ENCODE measurements at places on chromosomes 3 and 15.

DNA sequence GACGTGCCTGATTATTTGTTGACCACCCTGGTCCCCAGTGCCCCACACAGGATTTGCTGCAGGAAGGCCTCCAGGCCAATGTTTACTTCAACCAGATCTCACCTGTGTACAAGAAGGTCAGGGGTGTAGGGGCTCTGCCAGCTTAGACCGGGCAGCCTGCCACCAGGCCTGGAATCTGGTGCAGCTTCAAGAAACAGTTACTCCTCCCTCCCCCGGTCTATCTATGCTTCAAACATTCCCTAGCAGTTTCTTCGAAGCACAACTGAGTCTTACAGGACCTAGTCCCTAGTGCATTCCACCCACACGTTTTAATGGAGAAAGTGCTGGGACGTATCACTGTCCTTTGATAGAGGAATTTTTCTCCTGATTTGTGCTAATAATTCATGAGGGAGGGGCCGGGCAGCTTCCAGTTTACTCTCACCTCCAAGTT, 8.0 kb downstream of the SH3BP5 start:
- DNase-seq: no peak

DNA sequence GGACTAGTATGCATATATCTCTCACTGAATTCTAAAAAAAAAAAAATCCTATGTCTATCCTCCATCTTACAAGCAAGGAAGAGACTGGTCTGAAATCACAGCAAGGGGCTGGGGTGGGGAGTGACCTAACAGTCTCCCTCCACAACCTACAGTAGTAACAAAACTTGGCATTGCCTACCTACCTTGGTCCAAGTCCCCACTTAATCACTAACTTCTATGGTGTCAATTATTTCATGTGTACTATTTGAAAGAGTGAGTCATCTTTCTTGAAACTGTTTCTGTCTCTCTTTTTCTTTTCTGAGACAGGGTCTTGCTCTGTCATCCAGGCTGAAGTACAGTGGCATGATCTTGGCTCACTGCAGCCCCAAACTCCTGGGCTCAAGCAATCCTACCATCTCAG, 36.8 kb downstream of the CHAC1 start:
- DNase-seq: no peak

DNA sequence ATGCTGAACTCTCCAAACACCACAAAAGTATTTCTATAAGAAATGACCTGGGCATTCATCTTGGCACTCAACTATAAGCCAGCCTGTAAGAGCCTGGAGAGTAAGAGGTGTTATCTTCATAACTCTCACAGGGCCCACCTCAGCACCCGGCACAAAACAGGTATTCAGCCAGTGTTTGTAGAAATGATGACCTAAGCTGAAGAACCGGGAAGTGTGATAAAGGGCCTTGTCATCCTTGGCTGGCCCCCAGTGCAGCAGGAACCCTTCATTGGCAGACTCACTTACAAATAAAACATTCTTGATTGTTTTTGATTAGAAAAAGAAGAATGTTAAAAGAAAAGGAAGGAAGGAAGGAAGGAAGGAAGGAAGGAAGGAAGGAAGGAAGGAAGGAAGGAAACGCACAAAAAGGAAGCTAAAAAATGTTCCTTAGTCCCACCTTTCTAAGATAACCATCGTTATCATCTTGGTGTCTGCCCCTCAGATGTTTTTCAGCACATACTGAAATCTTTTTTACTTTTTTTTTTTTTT, 52.1 kb downstream of the DAPK2 start:
- no peak for DNase-seq

GRCh38 chr15:85003593-85004312, 22.1 kb downstream of the PDE8A start:
- DNase-seq: no peak

GRCh38 chr3:69241769-69242168, 119.4 kb upstream of the LMOD3 start:
- DNase-seq: no peak

- DNase-seq: no peak
Measured at GRCh38 chr15:74958908-74959585, 2.5 kb upstream of the RPP25 start.

- no peak for DNase-seq
Measured at GRCh38 chr3:171671709-171672108, 138.6 kb downstream of the PLD1 start.

DNA sequence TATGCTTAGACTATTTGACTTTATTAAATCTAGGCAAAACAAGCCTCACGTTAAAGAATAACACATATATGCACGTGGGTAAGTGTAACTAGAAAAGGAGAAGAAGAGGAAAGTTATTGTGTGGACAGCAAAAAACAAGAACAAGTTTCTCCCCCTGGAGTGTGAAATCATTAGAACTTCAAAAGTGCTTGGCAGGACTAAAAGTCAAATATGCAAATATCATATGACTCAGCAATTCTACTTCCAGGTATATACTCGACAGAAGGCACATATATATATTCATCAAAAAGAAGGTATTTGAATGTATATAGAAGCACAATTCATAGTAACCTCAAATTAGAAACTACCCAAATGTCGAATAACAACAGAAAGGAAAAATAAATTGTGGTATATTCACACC, 68.9 kb upstream of the STXBP5L start:
- DNase-seq: no peak

DNA sequence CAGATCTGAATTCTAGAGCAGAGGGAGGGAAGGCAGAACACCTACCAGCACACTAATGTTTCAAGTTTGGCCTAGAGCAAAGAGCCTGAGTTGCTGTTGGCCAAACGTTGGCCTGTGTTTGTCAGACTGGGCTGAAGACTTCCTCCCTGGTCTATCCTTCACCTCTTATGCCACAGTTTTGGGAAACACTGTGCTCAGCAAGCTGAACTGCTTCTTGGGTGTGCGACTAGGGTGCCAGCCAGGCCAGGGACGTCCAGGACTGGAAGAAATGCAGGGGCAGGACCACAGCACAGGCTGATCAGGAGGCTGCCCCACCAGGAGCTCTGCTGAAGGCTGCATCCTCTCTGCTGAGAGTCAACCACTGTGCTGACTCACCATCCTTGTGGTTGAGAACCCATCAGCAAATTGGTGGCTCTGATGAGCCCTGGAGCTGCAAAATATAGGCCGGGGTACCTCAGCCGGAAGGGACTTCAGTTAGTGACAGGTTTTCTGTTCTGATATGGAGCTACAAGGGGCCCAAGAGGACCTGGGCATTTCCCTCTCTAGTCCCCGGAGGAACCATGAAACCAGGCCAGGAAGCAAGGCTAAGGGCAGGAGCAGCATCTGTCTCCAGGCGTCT, 131.6 kb upstream of the RASGRP1 start:
- no peak for DNase-seq

- no peak for DNase-seq
Measured at GRCh38 chr3:105801397-105801796, 67.4 kb downstream of the CBLB start.

DNA sequence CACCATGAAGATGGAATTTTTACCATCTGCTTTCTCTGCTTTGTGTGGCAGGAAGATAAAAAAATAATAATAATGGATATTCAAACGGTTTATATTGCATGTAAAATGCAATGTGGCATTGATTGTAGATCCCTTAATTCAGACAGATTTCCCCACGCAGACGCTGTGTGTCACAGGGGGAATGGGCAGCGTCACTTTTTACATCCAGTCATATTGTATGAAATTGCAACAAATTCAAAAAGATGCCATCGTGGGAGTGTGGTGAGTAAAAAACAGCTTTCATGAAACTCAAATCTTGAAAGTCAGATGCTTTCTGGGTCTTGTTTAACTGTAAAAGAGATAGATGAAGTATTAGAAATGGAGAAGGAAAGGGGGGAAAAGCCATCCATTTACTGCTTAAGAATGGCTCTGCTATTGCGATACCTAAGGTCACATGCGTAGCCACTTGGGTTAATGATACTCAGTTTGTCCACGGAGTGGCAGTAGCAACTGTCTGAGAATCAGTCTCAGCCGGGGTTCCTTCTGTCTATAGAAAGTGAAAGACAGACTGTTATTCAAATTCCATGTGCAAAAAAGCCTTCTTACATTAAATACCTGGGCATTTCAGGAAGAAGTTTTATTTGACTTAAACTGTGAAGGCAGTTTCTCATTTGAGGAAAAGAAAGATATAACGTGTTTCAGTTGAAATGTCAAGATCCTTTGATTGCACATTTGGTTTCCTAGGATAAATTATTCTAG, 28.5 kb downstream of the BTD start:
- peak; percentile 67 for DNase-seq

- DNase-seq: no peak
Measured at GRCh38 chr15:60546744-60547143, 67.8 kb upstream of the ICE2 start.

GRCh38 chr3:109430911-109431563, 93.7 kb upstream of the DPPA4 start:
- DNase-seq: no peak

GRCh38 chr3:172782235-172782634, 31.7 kb downstream of the ECT2 start:
- DNase-seq: no peak

DNA sequence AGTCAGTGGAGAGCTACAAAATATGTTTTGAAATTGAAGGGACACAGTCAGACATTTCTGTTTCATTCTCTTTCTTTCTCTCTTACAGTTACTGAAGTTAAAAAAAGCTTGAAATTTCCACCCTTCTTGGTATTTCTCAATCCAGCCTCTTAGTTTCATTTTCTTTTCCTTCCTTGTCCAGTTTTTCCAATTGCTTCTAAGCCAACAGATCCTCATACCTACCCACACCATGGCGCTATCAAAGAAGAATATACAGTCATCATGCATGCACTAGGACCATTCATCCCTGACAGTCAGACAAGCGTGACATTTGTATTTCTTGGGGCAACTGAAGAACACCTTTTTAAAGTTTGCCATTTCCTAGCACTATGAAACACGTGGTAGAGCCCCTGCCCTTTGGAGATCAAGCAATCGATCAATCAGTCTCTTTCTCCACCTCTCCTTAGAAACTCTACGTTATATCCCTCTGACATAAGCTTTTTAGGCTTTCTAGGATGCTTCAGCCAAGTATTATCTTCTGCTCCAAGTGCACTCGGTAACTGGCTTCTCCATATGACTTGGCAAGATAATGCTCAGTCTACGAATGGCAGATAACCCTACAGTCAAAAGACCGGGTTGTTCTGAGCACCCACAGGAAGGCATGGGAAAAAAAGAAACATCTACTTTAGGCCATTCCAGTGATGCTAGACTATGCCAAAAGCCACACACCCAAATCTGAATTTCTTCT, 65.4 kb downstream of the FBN1 start:
- no peak for DNase-seq

DNA sequence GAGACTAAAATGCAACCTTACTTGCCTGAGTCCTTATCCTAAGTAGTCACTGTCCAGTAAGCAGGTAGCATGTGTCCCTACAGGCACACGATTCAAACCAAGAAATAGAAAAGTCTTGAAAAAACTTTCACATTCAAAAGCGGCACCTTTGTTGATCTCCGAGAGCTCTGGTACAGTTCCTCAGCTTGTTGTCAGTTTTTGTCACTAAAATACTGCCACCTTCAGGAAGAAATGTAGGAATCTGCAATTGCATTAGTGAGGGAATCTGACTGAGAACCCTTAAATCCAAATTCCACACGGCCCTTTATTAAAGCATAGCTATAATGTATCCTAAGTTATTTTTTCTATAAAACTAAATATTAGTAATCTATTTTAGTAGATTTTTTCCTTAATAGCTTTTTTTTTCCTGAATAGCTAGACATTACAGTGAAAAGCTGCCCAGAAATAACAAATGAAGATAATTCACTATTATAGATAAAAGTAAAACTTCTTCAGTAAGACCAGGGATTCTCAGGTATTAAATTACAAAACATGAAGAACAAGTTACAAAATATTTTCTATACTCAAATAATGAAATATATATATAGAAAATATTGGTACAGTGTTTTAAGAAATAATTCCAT, 44.0 kb downstream of the CCDC54 start:
- peak; percentile 58 for DNase-seq

DNA sequence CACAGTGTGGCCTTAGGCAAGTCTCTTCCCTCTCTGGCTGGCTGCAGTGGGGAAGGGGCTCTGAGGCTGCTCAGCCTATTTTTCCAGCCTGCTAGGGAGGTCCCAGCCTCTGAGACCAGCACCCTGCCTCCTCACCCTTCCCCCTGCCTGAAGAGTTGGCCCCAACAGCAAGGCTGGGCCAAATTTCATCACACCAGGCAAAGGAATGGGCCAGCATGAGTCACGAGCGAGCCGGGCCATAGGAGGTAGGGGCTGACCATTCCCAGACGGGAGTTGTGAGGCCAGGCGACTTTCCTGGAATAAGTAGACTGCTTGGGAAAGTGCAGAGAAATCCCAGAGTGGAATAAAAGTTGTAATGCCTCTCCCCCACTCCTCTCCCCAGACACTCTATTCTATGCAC, 5.7 kb upstream of the FBLN2 start:
- no peak for DNase-seq

DNA sequence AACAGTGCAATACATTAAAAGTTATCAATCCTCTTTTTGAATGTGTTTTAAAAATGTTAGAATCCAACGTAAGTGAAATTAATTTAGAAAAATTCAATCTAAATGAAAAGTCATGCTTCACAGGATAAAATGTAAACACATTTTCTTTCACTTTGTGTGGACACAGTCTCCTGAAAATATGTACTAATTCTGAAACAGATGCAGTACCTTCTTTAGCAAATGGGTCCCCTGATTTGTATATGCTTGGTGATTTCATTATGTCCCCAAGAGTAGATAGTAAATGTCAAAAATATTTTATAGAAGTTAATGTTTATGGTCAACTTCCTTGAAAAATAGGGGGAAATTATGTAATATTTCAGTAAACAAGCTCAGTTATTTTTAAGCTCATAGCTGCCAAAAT, 28.9 kb downstream of the FOXP1 start:
- no peak for DNase-seq

DNA sequence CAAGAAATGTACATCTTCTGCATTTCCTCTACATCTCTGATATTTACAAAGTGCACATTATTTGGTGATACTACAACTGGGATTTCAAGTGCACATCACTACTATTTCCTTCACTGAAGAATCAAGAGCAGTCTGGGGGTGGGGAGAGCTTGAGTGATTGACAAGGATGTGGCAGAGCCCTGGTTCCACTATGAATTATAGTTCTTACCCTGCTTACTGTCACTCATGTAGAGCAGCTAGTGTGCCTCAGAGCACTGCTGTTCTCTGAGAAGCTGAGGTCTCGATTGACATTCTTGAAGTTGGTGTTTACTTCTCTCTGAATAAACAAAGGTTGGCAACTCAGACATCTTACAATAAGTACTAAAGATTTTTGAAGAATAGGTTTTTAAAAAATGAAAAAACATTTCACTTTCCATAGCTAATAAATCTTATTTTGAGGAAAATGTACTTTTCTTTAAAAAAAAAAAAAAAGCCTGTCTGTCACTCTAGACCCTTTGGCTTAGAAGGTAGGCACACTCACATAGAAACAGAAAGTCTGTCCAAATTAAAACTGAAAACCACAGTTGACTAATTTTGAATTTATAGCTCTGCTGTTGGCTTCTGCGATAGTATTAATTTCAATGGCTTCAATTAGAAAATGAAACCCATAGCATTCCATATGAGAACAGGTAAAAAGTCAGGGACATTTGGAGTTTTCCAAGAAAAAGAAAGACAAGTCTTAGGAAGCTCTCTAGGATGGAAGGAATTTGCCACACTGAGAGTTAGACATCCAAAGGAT, 5.6 kb downstream of the GREM1 start:
- DNase-seq: no peak

All from HEK293T (cell line).